ENCODE measurements at places on chromosomes 12 and 14.

GRCh38 chr14:98168211-98168985 is 1103.6 kb downstream of the BCL11B start:
- DNase-seq, result no peak

- DNase-seq, result no peak
These were observed 57.4 kb downstream of the PAPOLA start for GRCh38 chr14:96559571-96559970.

GRCh38 chr12:52148464-52149181 is 43.2 kb downstream of the KRT80 start:
- no peak for DNase-seq

DNA sequence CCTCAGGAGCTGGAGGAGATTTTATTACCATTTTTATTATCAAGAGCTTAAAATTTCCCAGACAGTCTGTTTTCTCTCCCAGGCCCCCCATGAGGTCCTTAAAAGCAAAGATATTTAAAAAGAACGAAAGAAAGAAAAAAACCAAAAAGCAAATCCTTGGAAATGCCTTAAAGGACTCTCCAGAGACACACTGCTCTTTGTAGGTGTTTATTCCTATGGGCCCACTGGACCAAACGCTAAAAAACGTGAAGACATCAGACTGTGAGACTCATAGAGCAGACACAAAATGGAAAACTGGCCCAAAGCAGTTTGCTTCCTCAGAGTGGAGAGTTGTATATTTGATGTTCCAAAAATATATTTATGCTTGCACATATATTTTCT is 1.2 kb upstream of the NID2 start:
- DNase-seq, result no peak

- DNase-seq, result no peak
These were observed 52.3 kb downstream of the VEZT start for GRCh38 chr12:95269892-95270291.

Measured in naive thymus-derived CD8-positive, alpha-beta T cell (primary cell).